GM12864 (cell line): ENCODE measurements at places on chromosomes 4 and X.

- no peak for DNase-seq
Observed at GRCh38 chrX:30904632-30905031, 15.6 kb upstream of the TAB3 start.

GRCh38 chr4:153153339-153153871, 50.8 kb upstream of the TRIM2 start:
- no peak for DNase-seq

- no peak for DNase-seq
Observed at GRCh38 chrX:10756441-10756840, 136.1 kb upstream of the MID1 start.

DNA sequence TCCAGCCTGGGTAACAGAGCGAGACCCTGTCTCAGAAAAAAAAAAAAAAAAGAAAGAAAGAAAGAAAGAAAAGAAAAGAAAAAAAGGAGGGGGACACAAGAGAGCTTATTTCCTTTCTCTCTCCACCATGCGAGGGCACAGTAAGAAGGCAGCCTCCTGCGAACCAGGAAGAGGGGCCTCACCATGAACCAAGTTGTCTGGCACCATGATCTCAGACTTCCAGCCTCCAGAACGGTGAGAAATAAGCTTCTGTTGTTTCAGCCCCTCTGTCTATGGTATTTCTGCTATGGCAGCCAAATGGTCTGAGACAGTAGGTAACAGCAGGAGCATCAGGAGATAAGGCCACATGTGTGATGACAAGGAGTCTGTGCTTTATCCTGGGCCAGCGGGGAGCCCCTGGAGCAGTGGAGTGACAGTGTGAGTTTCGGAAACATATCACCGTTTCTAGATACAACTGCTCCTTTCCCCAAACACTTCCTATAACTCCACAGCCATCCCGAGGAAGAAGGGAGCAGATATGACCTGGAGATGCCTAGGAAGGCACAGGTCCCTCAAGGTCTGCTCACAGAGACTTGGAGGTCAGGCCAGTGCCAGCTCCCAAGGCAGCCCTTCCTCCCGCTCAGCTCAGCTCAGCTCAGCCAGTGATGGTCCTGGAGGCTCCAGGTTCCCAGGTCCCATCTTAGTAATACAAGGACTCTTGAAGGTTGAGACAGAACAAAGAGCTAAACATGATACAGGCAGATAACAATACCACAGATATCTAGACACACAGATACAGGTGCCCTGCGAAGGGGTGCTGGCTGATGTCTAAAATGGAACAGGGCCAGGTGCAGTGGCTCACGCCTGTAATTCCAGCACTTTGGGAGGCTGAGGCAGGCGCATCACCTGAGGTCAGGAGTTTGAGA, 17.7 kb downstream of the JAKMIP1 start:
- DNase-seq, result no peak

GRCh38 chrX:11953615-11954014, 184.7 kb upstream of the FRMPD4 start:
- no peak for DNase-seq

DNA sequence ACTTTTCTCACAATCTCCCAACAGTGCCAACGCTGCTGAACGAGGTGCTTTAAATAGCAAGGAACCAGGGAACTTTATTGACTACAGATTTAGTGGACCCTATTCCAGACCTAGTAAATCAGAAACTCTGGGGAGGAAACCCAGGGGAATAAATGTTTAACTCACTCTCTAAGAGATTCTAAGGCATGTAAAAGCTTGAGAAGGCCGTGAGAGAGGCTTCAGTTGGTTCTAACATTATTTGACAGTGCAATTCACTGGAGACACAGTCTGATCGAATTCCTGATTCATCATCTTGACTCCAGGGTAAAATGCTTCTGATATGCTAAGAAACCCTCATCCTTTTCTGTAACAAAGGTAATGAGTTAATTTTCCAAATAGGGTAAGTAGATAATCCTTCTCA, 494.4 kb downstream of the KCNIP4 start:
- no peak for DNase-seq

DNA sequence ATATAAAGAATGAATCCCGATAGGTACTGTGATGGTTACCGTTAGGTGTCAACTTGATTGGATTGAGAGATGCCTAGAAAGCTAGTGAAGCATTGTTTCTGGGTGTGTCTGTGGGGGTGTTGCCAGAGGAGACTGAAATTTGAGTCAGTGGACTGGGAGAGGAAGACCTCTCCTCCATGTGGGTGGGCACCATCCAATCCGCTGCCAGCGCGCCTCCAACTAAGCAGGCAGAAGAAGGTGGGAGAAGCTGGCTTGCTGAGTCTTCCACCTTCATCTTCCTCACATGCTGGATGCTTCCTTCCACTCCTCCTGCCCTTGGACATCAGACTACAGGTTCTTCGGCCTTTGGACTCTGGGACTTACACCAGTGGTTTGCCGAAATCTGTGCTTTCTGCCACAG, 40.1 kb downstream of the WFS1 start:
- DNase-seq, result no peak

DNA sequence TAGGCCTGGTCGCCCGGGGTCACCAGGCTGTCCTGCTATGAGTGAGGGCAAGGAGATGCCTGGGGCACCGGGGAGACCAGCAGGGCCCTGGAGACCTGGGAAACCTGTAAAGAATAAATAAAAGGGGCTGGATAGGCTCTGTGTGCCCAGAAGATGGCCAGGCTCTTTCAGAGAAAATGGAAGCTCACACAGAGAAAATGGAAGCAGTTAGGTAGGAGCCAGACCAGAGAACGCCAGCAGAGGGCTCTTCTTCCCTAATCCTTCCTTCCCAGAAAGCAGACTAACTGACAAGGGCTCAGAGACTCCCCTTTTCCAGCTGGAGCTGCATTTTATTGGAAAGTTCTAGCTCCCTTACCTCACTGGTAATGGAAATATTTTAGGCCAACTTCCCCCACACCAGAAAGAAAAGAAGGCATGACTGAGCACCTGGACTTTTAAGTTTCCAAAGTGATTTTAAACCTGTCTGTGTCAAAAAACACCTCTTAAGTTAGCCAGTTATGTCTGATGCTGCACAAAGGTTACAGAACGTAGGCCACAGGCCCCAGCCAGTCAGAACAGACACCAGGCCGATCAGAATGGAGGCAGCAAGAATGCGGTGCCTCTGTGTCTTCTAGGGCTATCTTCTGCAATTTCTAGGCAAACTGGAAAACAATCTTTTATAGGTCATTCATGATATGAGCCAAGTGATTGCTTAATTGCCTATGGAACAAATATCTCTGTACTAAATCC, 74.0 kb downstream of the ATG4A start:
- no peak for DNase-seq

DNA sequence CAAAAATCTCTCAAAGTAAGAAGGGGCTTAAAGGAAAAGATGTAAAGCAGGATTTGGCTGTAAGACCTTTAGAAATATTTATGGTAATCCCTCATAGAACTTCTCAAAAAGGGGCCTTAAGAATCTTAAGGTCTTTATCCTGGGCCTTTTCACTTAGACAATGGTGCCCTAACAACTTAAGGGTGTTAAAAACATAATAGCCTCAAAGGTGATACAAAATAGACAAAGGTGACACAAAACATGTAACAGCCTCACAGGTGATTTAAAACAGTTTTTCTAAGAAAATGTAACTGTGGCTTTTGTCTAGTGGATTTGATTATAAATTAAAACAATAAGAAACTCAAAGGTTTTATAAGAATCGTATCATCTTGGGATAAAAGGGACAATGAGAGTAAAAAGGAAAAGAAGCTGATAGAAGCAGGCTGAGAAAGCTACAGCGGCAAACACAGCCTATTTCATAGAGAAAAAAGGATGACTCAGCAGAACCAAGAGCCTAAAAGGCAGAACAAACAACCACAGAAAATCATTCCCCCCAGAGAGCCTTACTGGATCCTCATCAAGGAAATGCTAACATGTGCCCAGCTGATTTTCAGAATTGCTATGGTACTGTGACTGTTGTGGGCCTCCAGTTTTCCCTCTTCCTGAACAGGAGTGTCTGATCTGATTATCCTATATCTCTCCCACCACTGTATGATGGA, 164.3 kb downstream of the STPG2 start:
- DNase-seq, result no peak

DNA sequence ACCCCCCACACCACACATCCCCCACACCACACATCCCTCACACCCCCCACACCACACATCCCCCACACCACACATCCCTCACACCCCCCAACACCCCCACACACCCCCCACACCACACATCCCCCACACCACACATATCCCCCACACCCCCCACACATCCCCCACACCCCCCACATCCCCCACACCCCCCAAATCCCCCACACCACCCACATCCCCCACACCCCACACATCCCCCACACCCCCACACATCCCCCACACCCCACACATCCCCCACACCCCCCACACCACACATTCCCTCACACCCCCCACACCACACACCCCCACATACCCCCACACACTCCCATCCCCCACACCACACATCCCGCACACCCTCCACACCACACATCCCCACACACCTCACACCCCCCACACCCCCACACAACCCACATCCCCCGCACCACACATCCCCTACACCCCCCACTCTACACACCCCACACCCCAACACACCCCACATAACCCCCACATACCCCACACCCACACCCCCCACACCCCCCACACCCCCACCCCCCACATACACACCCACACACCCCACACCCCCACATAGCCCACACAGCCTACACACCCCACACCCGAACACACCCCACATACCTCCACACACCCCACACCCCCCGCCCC, 172.9 kb downstream of the DCLK2 start:
- no peak for DNase-seq
